Naive B cell (primary cell): ENCODE measurements at places on chromosomes 7 and 10.

- DNase-seq, result no peak
Measured at GRCh38 chr7:22576612-22577469, 76.9 kb upstream of the STEAP1B start.

DNA sequence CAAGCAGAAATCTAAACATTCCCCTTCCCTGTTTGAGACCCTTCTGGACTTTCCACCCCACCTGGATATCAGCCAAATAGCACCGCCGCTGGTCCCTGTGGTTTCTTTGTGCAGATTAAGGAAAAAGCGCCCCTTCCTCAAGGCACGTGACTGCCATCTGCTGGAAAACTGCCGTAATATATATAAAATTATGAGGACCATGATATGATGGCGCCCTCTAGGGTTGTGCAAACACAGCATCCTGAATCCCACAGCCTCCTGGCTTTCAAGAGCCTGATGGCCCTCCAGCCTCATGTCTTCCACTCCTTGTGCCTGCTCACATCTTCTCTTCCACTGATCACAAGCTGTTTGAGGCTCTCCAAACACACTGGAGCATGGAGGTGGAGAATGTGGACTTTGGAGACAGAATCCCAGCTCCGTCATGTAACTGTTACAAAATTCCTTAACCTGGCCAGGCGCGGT is 121.3 kb downstream of the MYL10 start:
- DNase-seq, result peak; percentile 46

- DNase-seq, result no peak
Measured at GRCh38 chr7:28830846-28831245, 127.3 kb downstream of the TRIL start.

- no peak for DNase-seq
Measured at GRCh38 chr7:117667456-117667855, 187.6 kb downstream of the CFTR start.
